ENCODE measurements at places on chromosomes 2 and 18. TPM values are rescaled to one million over a fixed set of nuclear protein-coding genes. Genes with fewer than 3 reads are reported as not detected.

The ZNF892 gene
- 0.13 TPM for polyA plus RNA-seq

The KCNK3 gene
- polyA plus RNA-seq: 1.2 TPM

The TRIM43 gene
- not detected for polyA plus RNA-seq

The LRRC30 gene
- polyA plus RNA-seq: not detected

The PTPRN gene
- polyA plus RNA-seq: 0.12 TPM

The TLX2 gene
- polyA plus RNA-seq: 0.04 TPM

The GPR45 gene
- polyA plus RNA-seq: not detected

The SPC25 gene
- 2.8 TPM for polyA plus RNA-seq

The RRM2 gene
- polyA plus RNA-seq: 12.4 TPM

The COL4A3 gene
- 26.9 TPM for polyA plus RNA-seq

The SPP2 gene
- not detected for polyA plus RNA-seq

The NAT8 gene
- 0.14 TPM for polyA plus RNA-seq
